Islet precursor cell (in vitro differentiated cells): ENCODE measurements at places on chromosomes 4 and X.

GRCh38 chr4:2673157-2673556 lies 83.0 kb downstream of the TNIP2 start:
- no peak for DNase-seq

DNA sequence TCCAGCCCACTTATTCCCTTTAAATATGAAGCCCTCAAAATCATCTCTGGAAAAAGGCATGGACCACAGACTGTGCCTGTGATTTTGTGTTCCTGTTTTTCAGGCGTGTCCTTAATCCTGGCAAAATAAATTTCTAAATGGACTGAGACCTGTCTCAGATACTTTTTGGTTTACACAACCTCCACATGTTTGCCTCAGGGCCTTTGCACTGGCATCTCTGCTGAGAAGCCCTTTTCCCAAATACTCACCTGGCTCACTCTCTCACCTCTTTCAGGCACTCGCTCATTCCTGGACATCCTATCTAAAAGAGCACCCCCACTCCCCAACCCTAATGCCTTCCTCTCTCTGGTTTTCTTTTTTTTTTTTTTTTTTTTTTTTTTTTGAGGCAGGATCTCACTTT lies 40.5 kb downstream of the CHRNA9 start:
- DNase-seq = no peak

DNA sequence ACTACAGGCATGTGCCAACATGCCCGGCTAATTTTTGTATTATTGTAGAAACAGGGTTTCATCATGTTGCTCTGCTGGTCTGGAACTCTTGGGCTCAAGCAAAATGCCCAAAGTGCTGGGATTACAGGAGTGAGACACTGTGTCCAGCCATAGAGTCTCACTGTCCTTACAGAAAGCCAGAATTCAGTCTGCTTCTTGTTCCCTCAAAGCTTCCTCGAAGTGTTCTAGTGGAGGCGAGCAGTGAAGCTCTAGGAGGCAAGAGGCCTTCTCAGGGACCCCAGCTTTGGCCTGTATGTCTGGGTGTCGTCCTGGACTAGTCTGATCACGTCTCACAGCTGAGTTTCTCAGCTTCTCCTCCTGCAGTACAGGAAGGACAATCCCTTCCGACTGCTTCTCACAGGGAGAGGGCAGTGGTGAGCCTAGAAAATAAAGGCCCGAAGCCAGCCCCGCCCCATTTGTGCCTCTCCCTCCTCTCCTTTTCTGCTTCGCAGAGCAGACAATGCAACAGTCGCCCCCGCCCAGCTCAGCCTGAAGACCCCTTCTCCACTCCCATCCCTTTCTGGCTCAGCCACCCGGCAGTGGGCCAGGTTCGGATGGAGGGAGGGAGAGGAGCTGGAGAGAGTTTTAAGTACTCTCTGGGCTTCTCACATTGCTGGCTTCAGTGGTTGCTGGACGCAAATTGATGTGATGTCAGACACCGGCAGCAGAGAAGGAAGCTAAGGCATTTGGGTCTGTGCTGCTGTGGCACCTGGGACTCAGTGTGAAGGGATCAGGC lies 11.1 kb upstream of the FAM3A start:
- peak; percentile 90 for DNase-seq

DNA sequence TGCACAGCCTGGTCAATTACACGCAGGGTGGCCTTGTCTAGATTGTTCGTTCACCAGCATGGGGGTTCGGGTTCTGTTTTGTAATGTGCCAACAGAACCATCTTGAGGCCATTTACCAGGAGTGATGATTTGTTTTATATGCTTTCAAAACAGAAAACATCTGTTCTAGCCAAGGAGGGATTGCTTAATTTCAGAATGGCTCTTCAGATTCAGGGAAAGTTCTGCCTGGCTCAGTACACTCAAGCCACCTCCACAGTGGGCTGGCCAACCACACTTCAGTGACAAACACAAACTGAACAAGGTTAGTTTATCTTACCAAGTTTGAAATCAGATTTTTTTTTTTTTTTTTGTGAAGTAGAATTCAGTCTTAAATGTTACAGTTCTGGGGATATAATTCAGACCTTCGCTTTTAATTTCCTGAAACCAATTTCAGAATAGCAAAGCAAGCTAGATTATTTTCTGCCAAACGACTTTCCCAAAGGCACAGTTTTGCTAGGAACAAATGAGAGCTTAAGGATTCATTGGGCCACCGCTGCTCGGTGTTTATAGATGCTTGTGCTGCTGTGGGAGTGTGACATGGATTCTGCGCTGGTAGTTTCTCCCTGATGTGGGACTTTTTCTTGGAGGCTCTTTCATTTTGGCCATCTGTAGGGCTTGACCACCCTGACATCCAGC lies 23.4 kb downstream of the SMS start:
- DNase-seq = no peak

GRCh38 chr4:11598591-11598990 lies 169.9 kb upstream of the HS3ST1 start:
- DNase-seq = no peak

GRCh38 chrX:12901486-12901885 lies 4.9 kb upstream of the TLR8 start:
- peak; percentile 67 for DNase-seq

- DNase-seq = no peak
Measured at GRCh38 chrX:110143454-110144210, 140.7 kb downstream of the TMEM164 start.

DNA sequence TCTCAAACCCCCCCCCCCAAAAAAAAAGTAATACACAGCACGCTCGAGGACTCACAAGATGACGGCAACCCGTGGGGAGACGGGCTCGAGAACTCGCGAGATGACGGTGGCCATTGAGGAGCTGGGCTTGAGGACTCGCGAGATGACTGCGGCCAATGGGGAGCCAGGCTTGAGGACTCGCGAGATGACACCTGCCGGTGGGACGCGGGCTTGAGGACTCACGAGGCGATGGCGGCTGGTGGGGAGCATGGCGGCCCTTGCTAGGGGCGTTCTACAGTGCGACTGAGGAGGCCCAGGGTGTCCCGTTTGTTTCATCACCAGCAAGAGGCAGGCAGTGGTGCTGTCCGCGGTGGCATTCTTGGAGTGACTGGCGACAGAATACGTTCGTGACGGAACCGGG lies 172.4 kb upstream of the MAGEB16 start:
- no peak for DNase-seq

DNA sequence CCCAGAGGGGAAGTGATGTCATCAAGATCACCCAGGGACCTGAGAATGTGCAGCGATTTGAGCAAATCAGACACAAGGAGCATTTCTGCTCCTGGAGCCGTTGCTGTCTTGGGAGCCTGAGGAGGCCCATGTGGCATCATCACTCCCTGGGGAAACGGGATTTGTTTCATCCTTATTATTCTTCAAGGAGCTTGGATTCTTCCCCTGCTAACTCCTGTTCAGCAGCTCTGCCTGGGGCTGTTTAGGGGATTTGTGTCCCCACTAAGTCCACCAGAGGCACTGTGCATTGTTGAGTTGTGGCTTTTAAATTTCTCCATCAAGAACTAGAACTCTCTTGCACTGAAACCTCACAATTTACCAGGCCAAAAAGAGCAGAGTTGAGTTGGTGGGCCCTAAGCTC lies 104.2 kb upstream of the MSX1 start:
- no peak for DNase-seq

DNA sequence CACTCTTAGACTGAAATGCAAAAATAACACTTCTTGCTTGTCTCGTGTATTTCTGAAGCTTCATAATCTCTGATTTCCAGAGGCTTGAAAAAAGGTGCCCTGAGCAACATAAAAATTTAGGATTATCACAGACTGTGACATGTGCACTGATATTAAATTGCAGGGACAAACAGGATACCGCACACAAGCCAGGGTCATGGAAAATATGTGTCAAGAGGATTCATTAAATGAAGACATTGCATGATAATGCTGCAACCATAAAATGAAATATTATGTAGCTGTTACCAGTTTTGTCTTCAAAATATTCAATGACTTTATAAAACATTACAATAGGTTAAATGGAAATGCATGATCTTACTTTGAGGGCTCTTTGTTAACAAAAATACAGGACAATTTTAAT lies 328.0 kb downstream of the KCTD8 start:
- DNase-seq = no peak

DNA sequence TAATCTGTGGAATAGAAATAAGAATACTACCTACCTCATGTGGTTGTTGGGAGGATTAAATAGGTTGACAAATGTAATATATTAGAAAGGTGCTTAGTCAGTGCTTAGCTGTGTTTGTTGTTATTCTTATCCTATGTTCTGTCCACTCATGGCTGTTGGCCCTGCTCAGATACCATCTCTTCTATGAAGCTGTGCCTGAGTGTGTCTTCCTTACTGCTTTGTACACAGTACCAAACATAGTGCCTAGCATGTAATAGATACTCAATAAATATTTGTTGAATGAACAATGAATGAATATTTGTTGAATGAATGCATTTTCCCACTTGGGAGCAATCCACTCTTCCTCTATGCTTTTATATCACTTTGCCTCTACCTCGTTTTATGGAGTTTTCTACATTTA lies 57.2 kb downstream of the NHS start:
- DNase-seq = no peak

GRCh38 chr4:56622176-56622575 lies 58.9 kb downstream of the HOPX start:
- DNase-seq = no peak

GRCh38 chrX:107823456-107823855 lies 2.2 kb upstream of the MID2 start:
- DNase-seq = no peak

- no peak for DNase-seq
Measured at GRCh38 chr4:166222271-166222670, 349.2 kb downstream of the TLL1 start.

- DNase-seq = no peak
Measured at GRCh38 chr4:14744346-14744745, 257.9 kb upstream of the CPEB2 start.

- no peak for DNase-seq
Measured at GRCh38 chr4:53040851-53041250, 178.7 kb downstream of the RASL11B start.

- no peak for DNase-seq
Measured at GRCh38 chrX:107769581-107770317, 5.8 kb downstream of the TSC22D3 start.

DNA sequence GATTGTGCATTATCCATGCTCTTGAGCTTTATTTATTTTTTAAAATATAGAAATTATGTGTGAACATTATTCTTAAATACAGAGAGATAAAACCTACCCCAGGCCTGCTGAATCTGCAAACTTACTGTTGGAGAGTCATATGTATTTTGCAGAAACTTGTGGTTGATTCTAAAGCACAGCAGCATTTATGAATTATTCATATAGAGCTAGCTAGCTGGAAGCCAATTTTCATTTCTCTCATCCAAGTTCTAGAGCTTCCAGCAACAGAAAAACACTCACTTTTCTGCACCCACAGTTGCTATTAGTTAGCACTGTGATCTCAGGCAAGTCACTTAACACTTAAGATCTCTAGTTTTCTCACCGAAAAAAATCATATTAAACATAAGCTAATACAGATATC lies 479.5 kb upstream of the FAM47C start:
- no peak for DNase-seq

- no peak for DNase-seq
Measured at GRCh38 chrX:78886550-78886949, 58.6 kb upstream of the P2RY10 start.

- DNase-seq = no peak
Measured at GRCh38 chr4:113534711-113535110, 226.8 kb downstream of the CAMK2D start.

- no peak for DNase-seq
Measured at GRCh38 chrX:104697294-104697693, 131.3 kb downstream of the IL1RAPL2 start.

DNA sequence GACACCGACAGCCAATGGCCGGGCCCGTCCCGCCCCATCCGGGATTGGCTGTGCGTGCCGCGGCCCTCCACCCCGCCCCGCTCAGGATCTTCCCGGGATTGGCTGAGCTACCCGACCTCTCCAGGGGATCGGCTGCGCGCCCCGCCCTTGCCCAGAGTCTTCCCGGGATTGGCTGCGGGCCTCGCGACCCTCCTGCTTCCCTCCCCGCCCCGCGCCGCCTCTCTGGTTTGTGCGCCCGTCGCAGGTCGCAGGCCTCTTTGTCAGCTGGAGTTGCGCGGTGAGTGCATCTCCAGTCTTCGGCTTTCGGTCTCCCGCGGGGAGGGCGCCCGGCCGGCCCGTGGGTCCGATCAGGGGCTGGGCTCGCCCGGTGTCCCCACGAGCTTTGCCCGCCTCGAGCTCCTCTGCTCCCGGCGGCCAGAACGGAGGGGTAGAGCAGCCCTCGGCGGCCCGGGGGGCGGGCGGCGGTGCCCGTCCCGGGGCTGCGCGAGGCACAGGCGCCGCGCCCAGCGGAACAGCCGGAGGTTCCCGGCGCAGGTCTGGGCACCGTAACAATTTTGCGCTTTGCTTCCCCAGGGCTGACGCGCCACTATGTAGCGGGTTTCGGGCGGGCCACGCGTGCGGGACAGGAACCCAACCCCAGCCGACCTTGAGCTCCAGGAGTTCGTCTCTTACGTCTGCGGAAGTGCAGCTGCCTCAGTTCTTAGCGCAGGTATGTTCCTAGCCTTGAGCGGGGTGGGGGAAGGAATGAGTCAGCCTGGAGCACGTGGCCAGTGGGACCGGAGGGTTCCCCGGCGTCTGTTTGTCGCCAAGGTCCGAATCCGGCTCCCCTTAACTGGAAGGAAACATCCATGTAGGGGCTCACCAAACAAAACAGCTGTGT lies 38.7 kb downstream of the ERVMER34-1 start:
- DNase-seq = peak; percentile 99

GRCh38 chr4:161573836-161574235 lies 590.0 kb downstream of the FSTL5 start:
- no peak for DNase-seq

- DNase-seq = peak; percentile 32
Measured at GRCh38 chr4:6093671-6094070, 75.4 kb upstream of the C4orf50 start.

GRCh38 chr4:17398805-17399204 lies 113.1 kb downstream of the QDPR start:
- no peak for DNase-seq
